Lower lobe of right lung (tissue), 2 donors: ENCODE measurements at places on chromosomes 6 and 20. TPM values are rescaled to one million over a fixed set of nuclear protein-coding genes. Genes with fewer than 3 reads are reported as not detected.

Gene BTN1A1
- not detected for total RNA-seq

Gene AGER
- 882 TPM for total RNA-seq

Gene SFT2D1
- total RNA-seq = 52.8 TPM

DNA sequence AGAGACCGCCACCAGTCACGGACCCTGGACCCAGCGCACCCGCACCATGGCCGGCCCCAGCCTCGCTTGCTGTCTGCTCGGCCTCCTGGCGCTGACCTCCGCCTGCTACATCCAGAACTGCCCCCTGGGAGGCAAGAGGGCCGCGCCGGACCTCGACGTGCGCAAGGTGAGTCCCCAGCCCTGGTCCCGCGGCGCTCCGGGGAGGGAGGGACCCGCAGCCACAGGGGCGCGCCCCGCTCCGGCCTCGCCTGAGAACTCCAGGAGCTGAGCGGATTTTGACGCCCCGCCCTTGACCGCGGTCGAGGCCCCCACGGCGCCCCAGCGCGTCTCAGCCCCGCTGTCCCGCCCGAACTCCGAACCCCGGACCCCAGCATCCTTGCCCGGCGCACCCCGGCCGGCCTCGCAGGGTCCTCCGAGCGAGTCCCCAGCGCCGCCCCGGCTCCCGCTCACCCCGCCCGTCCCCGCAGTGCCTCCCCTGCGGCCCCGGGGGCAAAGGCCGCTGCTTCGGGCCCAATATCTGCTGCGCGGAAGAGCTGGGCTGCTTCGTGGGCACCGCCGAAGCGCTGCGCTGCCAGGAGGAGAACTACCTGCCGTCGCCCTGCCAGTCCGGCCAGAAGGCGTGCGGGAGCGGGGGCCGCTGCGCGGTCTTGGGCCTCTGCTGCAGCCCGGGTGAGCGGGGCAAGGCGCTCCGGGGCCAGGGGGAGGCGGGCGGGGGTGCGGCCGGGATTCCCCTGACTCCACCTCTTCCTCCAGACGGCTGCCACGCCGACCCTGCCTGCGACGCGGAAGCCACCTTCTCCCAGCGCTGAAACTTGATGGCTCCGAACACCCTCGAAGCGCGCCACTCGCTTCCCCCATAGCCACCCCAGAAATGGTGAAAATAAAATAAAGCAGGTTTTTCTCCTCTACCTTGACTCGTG lies at the start of gene OXT:
Gene OXT (plus strand): TSS at position 11 of the 920 bp plus-strand sequence. CDS start 36 bp downstream, at position 47.
- H3K4me3 ChIP-seq = peak within 1 kb of the TSS; percentile 59
- peak; percentile 65 for DNase-seq
- peaks cover 9% of the 10 kb centered on the region for H3K4me1 ChIP-seq
- H3K27me3 ChIP-seq = peaks cover 23% of the 10 kb centered on the region
- H3K36me3 ChIP-seq = no peaks in the 10 kb centered on the region

DNA sequence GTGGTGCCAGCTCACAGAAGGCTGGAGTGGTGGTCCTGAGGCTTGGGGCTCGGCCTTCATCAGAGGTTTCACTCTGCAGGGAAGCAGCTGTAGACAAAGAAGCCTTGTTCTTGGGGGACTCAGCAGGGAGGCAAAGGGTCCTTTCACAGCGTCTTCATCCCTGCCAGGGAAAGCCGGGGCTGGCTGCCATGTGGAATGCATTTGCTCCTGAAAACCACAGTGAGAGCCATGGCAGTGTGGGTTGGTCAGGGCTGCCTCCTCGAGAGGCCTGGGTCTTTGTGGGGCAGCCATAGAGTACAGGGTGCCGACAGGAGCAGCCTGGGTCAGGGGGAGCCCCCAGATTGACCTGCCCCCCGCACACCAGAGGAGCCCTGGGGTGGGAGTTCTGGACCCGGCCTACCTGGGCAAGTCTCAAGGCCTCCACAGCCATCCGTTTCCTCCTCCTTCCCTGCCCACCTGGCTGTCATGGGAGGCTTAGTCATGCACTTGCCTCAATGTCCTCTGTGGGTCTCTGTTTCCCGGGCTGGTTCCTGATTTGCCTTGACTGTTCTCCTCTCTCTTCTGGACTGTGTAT lies 144.0 kb downstream of the CDC5L start:
- peaks cover 9% of the 10 kb centered on the region for H3K27me3 ChIP-seq
- no peak overlapping the region for H3K4me3 ChIP-seq
- H3K27ac ChIP-seq = no peak overlapping the region
